NCI-H748 treated with DMSO at 0.1 percent for 48 hours (cell line): ENCODE measurements at places on chromosomes 16 and 17.
A peak's percentile ranks its signal among the peaks of the same experiment; 100 is the strongest.

DNA sequence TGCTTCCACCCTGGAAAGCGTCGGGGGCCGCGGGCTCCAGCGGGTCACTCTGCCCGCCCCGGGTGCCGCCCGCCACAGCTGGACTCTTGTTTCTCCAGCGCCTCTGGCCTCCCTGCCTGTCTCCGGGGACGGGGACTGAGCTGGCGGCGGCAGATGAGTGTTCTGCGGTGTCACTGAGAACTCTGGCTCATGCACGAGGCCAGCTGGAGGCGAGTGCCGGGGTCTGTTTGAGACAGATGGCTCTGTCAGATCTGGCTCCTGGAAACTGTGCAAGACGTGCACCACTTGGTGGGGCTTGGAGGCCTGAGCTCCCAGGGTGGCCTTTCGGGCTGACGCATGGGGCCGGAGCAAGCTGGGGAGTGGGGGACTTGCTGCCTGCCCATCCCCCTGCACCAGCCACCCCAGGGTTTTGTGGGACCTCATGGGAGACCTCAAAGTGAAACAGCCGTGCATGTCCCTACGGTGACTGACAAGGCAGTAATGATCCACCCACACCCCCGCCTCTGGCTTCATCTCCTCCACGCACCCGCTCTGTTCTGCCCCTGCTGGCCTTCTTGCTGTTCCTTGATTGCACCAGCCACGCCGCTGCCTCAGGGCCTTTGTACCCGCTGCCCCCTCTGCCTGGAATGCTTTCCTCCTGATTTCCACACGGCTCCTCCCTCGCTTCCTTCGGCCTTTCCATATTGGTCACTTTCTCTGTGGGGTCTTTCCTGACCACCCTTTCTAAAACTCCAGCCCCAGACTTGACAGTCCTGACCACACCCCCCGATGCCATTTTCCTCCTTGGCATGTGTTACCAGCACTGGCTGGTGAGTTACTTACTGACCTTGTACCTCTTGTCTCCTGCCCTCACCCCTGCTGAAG is 174.9 kb upstream of the CIBAR2 start:
- DNase-seq = no peak

DNA sequence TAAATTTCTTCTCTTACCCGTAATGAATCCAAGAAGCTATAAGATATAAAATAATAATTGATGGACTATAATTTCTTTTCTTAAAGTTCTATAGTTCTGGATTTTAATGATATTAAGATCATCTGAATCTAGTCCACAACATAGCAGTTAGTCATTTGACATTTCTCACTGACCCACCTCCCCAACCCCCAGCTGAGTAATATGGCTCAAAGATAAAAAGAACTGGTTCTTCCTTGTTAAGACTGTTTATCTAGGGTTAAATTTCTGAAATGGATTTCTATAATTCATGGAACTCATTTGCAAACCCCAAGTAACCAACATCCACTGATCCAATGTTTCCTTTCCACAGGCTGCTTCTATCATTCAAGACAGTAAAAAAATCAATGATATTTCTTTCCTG is 133.9 kb upstream of the SOX9 start:
- no peak for DNase-seq

GRCh38 chr17:78409191-78409928 is 30.9 kb downstream of the PGS1 start:
- DNase-seq = peak; percentile 67

DNA sequence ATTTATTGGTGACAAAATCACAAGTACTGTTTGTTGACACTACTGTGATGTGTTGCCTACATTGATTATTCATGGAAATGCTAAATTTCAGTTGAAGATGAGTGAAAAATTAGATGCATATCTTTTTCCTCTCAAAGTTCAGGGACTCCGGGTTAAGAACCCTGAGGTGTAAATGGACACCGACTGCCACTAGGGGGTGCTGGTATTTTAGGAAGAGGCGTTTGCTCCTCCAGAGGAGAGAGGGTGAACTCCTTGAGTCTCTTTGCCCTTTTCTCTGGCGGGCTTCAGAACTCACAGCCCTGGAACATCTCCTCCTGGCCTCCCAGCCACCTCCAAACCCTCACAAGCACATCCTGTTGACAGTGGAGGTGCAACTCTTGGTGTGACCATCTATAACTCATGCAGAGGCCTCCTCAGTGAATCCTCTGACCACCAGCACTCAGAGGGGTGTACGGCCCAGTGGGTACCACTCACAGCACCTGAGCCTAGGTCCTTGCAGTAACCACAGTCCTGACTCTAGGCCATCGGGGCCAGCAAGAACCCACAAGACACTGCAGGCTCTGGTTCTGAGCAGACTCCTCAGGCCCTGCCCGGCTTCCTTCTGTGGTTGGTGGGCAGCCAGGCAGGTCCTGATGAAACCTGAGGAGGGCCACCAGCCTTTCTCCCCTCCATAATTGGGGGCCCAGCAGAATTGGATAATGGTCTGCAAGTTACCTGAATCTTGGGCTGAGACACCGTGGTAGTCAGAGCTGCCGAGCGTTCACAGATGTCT is 26.2 kb upstream of the PIK3R5 start:
- DNase-seq = peak; percentile 9

DNA sequence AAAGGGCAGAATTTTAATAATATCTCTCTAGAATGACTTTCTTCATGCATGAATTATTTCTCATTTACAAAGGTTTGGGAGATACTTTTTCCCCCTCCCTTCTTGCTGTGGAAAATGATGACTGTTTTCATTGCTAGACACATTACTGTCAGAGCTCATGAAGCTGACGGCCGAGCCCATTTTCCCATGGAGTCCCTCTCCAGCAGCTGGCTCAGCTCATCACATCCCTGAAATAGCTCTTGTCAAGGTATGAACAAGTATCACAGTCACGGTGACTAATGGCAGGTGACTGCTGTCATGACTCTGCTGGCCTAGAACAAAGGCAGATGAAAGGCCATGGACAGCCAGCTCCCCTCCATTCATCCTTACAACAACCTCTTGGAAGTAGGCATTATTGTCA is 208.1 kb downstream of the ABCC12 start:
- no peak for DNase-seq

DNA sequence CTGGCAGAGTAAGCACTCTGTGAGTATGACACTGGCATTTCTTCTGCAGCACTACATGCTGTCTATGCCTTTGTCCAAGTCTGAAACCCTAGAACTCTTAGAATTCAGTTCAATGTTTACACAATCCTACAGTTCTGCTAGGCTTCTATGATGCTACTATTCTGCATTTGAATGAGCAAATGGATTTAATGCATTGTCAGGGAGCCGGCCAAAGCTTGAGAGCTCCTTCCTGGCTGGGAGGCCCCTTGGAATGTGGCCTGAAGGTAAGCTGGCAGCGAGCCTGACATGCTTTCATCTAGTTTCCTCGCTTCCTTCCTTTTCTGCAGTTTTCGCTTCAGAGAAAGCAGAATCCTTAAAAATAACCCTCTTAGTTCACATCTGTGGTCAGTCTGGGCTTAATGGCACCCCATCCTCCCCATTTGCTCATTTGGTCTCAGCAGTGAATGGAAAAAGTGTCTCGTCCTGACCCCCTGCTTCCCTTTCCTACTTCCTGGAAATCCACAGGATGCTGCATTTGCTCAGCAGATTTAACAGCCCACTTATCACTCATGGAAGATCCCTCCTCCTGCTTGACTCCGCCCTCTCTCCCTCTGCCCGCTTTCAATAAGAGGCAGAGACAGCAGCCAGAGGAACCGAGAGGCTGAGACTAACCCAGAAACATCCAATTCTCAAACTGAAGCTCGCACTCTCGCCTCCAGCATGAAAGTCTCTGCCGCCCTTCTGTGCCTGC is at the start of gene CCL2:
Gene CCL2 (plus strand): TSS at position 635 of the 730 bp plus-strand sequence. CDS start 65 bp downstream, at position 700.
- DNase-seq = no peak

- DNase-seq = no peak
Observed at GRCh38 chr17:77410470-77410869, 269.7 kb downstream of the SEC14L1 start.

- no peak for DNase-seq
Observed at GRCh38 chr17:80948976-80949450, 42.6 kb upstream of the CHMP6 start.

DNA sequence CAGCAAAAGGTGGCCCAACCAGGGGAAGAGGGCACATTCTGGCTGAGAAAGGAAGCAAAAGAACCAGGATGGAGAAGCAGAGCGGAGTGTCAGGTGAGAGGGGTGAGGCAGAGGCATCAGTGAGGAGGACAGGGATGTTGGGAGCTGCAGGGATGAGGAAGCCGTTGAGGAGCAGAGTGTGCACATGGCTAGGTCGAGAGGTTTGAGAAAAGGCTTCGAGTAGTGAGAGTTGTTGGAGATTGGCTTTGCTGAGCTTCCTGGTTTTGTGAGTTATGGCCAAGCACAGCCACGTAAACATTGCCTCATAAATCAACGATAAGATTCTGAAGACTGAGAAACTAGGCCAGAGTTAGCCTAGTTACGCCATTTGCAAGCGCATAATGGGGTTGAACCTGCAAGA is 26.9 kb downstream of the DNAH2 start:
- DNase-seq = no peak

- no peak for DNase-seq
Observed at GRCh38 chr17:35021520-35022380, 41.4 kb downstream of the LIG3 start.

GRCh38 chr17:419073-419735 is 66.6 kb upstream of the RPH3AL start:
- DNase-seq = no peak

DNA sequence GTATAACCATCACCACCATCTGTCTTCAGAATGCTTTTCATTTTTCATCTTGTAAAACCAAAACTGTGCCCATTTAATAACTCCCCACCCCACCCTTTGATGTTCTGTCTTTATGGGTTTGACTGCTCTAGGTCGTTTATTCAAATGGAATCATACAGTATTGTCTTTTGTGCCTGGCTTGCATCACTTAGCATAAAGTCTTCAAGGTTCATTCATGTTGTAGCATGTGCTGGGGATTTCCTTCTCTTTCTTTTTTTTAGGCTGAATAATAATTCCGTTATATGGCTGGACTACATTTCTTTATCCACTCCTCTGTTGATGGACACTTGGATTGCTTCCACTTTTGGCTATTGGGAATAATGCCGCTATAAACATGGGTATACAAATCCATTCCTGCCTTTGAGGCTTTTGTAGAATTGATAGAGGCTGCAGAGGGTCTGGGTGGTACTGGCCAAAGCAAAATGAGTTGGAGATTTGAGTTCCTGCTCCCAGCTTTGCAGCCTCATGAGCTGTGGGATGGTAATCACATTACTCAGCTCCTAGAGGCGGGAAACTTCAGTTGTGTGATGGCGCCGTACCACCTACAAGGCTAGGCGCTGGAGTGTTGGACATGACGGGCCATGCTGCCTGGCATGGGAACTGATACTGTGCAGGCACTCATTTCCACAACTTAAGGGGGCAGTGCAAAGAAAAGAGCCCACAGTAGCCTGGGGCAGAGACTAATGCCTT is 64.8 kb downstream of the CLEC16A start:
- DNase-seq = no peak

- no peak for DNase-seq
Observed at GRCh38 chr17:48843187-48843900, 12.5 kb downstream of the CALCOCO2 start.

GRCh38 chr17:55144518-55144917 is 120.2 kb upstream of the HLF start:
- no peak for DNase-seq

- DNase-seq = peak; percentile 95
Observed at GRCh38 chr16:79286646-79287423, 313.7 kb downstream of the MAF start.

GRCh38 chr16:11431915-11432465 is 86.7 kb downstream of the RMI2 start:
- no peak for DNase-seq

DNA sequence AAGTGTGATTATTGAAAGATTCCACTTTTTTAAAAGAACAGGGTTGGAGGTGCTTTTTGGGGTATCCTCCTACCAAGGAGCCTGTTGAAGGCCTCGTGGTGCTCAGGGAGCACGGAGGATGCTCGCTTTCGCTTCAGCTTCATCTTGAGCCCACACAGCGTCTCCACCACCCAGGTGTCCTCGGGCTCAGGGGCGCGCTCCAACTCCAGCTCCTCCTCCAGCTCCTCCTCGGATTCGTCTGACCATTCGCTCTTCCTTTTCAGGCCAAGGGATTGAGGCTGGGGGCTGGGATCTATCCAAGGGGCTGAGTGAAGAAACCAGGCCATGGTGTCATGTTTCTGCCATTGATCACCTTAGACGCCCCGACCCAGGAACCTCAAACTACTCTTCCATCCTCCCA is 1.2 kb downstream of the SPDYE4 start:
- DNase-seq = no peak

GRCh38 chr17:39143552-39144093 is 7.8 kb downstream of the PLXDC1 start:
- DNase-seq = no peak

DNA sequence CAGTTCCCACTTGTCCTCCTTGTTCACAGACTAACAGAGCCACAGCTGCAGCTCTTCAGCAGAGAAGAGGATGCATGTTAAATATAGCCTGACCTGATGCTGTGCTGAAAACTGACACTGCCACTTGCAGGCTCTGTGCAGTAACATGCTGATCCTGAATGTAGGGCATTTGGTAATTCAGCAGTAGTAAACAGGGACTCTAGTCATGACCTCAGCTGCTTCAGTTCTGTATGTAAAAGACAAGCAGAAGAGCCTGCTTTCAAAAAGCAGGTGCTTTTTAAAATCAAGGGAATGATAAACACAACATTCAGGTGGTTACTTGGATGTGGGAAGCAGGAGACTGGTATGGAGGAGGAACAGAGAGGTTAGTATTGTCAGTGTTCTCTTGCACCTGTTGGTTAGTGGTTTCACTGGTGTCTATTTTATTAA is 33.8 kb downstream of the ESRP2 start:
- no peak for DNase-seq

DNA sequence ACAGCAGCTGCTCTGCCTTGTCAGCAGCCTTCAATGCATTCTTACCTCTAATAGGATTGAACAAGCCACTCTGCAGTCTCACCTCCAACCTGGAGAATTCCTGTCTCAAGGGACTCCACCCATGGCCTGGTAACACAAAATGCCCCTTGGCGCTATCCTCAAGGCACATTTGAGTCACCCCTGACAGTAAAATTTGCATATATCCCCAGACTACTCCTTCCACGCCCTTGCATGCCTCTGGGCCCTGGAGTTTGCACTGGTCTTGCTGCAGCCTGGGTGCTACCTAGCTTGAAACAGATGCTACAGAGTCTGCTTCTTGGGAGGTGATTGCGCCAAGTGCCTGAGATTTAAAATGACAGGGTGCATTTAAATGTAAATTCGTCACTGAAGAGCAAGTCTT is 391.4 kb upstream of the MAF start:
- no peak for DNase-seq

DNA sequence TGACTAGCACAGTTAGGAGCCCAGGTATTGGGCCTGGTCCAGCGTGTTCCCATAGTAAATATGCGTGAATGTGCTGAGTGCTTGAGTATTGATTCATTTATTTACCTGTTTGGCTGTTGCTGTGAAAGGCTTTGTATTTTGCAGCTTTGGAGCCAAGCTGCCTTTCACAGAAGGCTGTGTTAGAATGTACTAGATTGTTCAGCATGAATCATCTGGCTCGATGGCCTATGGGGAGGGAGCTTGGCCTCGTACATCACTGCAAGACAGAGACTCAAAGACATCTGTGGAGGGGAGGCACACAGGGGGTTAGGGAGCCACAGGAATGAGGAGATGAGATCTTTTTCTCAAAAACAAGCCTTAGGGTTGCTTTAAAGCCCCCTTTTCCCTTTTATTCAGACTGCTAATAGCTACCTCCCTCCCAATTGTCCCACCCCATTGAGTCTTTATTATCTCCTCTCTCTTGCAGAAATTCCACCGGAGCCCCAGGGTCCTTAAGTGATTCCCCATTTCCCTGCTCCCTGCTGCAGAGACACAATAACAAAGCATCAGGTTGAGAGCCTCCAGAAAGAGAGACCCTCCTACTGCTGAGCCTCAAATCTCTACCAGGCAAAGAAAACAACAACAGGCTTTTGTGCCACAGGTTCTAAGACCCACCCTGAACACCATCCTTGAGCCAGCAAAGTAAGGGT is 307.2 kb downstream of the ABCC12 start:
- DNase-seq = no peak
